GM23248 (cell line): ENCODE measurements at places on chromosomes 6 and 20. TPM values are rescaled to one million over a fixed set of nuclear protein-coding genes. Genes with fewer than 3 reads are reported as not detected.

The IRF4 gene
- 0.23 and 0.70 TPM in 2 replicates for polyA plus RNA-seq

The SLC17A2 gene
- not detected in 2 replicates for polyA plus RNA-seq

The TBX18 gene
- polyA plus RNA-seq = 5.1 and 5.7 TPM in 2 replicates

The ID4 gene
- 29.1 and 35.7 TPM in 2 replicates for polyA plus RNA-seq

The ELOVL2 gene
- 0.29 and 0.42 TPM in 2 replicates for polyA plus RNA-seq

The SDCBP2 gene
- 4.1 and 4.2 TPM in 2 replicates for polyA plus RNA-seq

The SCUBE3 gene
- 21.6 and 24.0 TPM in 2 replicates for polyA plus RNA-seq

The ZBTB9 gene
- 7.0 and 7.3 TPM in 2 replicates for polyA plus RNA-seq

The PLAGL2 gene
- 3.7 and 4.1 TPM in 2 replicates for polyA plus RNA-seq

The PHF3 gene
- 13.1 and 15.3 TPM in 2 replicates for polyA plus RNA-seq

The PDE7B gene
- 2.7 and 3.1 TPM in 2 replicates for polyA plus RNA-seq

The SEMG1 gene
- not detected in 2 replicates for polyA plus RNA-seq

The LAMA4 gene
- 331 and 339 TPM in 2 replicates for polyA plus RNA-seq

The TSPO2 gene
- not detected in 2 replicates for polyA plus RNA-seq

The PDYN gene
- polyA plus RNA-seq = not detected in 2 replicates
